Stimulated activated CD4-positive, alpha-beta T cell treated with anti-CD3 and anti-CD28 coated beads, TNF-alpha, amount 100 ng/mL, for 1 hour (primary cell): ENCODE measurements at places on chromosomes 13 and 19.

GRCh38 chr13:38784036-38784880 is 97.4 kb downstream of the FREM2 start:
- DNase-seq, result no peak

GRCh38 chr13:66425741-66426140 is 804.4 kb downstream of the PCDH9 start:
- no peak for DNase-seq

DNA sequence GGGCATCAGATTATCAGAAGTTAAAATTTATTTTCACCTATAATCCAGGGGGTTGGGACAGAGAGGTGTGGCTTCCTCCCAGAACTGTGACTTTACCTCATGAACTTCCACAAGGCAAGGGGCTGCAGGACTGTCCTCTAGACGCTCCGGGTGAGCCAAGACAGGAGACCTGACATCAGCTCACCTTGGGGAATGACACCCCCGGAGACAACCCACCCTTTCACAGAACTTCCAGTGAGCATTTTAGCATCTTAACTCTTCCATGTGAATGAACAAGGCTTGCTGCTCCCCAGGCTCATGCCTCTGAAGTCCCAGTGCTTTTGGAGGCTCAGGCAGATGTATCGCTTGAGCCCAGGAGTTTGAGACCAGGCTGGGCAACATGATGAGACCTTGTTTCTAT is 29.4 kb upstream of the TFDP1 start:
- no peak for DNase-seq

GRCh38 chr19:40872209-40872608 is 9.8 kb downstream of the CYP2A7 start:
- DNase-seq, result no peak

DNA sequence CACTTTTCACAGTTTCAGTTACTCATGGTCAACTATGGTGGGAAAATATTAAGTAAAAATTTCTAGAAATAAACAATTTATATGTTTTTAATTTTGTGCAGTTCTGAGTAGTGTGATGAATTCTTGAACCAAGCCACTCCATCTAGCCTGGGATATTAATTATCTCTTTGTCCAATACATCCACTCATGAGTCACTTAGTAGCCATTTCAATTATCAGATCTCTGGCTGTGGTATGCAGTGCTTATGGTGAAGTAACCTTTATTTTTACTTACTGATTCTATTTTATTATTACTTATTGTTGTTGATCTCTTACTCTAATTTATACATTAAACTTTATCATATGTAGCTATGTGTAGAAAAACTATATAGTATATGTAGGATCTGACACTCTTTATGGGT is 128.9 kb upstream of the KLHL1 start:
- no peak for DNase-seq

- no peak for DNase-seq
These were observed 246.7 kb downstream of the DLEU7 start for GRCh38 chr13:50596776-50597203.

GRCh38 chr13:73960474-73960873 is 173.7 kb downstream of the KLF12 start:
- DNase-seq, result no peak

GRCh38 chr19:46181388-46181779 is 33.3 kb downstream of the IGFL2 start:
- DNase-seq, result no peak

GRCh38 chr13:39254601-39255000 is 216.3 kb downstream of the NHLRC3 start:
- no peak for DNase-seq

DNA sequence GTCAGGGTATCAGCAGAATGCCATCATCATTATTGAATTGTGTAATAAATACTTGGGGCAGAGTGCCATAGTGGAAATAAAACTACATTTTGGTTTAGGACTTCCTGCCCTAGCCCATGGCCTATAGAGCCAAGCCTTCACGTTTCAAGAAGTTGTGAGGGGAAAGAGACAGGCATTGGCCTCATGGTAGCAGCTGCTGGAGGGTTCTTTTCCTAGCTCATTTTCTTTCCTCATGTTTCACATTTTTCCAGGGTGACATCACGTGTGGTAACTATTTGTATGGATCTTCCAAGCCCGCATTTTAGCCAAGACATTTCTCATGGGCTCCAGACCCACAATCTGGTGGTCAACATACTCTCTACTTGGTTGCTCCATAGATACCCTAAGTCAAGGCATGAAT is 80.4 kb downstream of the LRCH1 start:
- DNase-seq, result no peak

DNA sequence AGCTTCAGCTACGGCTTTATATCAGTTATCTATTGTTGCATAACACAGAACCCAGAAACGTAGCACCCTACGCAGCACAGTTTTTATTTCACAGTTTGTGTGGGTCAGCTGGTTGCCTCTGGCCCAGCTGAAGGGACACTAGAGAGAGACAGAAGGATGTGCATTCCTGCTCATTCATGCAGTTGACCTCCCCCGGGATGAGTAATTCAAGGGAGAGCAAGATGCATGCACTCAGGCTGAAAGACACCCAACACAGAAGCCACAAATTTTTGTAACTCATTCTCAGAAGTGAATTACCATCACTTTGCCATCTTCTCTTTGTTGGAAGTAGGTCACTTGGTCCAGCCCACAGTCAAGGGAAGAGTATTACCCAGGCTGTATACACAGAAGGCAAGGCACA is 89.5 kb downstream of the EFNB2 start:
- DNase-seq, result no peak

- DNase-seq, result peak; percentile 21
These were observed 31.3 kb upstream of the ISYNA1 start for GRCh38 chr19:18469069-18469846.

DNA sequence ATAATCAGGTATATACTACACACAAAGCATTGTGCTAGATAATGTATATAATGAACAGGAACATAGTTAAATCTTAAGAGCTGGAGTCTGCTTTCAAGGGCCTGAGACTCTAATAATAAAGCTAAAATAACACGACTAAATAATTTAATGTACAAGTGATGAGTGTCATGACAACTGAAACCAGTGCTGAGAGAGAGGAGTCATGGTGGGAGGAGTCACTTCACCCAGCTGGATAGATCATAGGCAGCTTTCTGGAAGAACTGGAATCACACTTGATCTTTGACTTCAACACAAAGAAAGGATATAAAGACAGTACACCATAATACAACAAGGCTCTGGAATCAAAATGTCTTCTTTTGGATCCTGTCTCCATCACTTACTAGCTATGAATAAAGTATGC is 7.1 kb downstream of the RBM26 start:
- DNase-seq, result no peak

- DNase-seq, result no peak
These were observed 84.7 kb upstream of the TM9SF2 start for GRCh38 chr13:99416411-99417121.

GRCh38 chr13:46150134-46150693 is 31.8 kb downstream of the LCP1 start:
- DNase-seq, result no peak

DNA sequence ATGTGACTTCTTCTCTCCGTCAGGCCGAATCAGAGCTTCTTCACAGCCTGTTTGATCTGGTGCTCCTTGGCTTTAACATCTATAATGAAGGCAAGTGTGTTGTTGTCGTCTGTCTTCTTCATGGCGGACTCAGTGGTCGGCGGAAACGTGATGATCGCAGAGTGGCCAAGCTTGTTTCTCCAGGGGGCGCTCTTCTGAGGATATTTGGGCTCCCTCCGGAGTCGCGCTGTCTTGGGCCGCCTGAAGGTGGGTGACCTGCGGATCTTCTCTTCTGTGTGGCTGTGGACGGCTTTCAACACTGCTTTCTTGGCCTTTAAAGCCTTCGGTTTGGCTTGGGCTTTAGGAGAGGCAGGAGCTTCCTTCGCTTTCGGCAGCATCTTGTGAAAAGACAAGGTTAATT is 9.8 kb downstream of the TPRX1 start:
- no peak for DNase-seq

GRCh38 chr19:34540811-34541557 is 59.4 kb downstream of the WTIP start:
- DNase-seq, result no peak

GRCh38 chr13:86838411-86839120 is 832.6 kb upstream of the SLITRK5 start:
- DNase-seq, result no peak

DNA sequence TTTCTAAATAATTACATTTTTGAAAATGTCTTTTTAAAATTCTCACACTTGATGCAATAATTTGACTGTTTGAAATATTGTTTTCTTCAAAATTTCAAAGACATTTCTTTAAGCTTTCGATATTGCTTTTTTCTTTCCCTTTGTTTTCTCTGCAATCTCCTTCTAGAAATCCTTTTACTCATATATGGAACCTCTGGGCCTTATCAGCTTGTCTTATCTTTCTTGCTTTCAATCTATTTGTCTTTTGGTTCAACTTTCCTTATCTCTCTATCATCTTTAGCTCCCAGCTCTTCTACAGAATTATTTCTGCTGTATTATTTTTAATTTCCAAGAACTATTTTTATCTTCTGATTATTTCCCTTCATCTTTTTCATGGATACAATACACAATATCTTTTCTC is 80.7 kb upstream of the DIAPH3 start:
- DNase-seq, result no peak

GRCh38 chr13:77985866-77986636 is 67.4 kb upstream of the EDNRB start:
- DNase-seq, result no peak

DNA sequence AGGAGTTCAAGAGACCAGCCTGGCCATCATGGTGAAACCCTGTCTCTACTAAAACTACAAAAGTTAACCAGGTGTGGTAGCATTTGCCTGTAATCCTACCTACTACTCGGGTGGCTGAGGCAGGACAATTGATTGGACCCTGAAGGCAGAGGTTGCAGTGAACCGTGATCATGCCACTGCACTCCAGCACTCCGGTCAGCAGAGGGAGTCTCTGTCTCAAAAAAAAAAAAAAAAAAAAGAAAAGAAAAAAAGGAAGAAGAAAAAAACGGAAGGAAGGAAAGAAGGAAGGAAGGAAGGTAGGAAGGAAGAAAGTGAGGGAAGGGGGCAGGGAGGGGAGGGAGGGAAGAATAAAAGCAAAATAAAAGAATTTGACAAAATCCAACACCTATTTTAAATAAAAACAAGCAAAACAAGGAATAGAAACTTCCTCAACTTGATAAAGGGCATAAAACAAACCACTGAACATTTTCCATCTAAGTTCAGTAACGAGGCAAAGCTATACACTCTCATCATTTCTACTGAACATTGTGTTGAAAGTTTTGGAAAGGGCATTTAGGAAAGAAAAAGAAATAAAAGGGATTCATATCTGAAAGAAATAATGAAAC is 411.6 kb upstream of the SLITRK5 start:
- DNase-seq, result no peak

- no peak for DNase-seq
These were observed 5.1 kb downstream of the BCAM start for GRCh38 chr19:44813841-44814470.

DNA sequence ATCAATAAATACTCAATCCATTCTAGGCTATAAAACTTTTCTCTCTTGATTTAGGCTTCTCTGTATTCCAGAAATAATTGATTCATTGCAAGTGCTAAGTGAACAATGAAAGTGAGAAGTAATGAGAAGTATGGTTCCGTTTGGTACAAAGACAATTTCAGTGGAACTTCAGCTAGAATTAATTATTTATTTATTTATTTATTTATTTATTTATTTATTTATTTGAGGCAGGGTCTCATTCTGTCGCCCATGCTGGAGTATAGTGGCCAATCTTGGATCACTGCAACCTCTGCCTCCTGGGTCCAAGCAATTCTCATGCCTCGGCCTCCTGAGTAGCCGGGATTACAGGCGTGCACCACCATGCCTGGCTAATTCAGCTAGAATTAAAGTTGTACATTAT is 262.1 kb downstream of the B3GLCT start:
- no peak for DNase-seq

- DNase-seq, result no peak
These were observed 764.0 kb upstream of the SLITRK5 start for GRCh38 chr13:86907156-86907555.

- DNase-seq, result no peak
These were observed 441 bp downstream of the GJB2 start for GRCh38 chr13:20192158-20192835.

GRCh38 chr19:13154241-13154778 is 4.1 kb downstream of the IER2 start:
- peak; percentile 42 for DNase-seq

DNA sequence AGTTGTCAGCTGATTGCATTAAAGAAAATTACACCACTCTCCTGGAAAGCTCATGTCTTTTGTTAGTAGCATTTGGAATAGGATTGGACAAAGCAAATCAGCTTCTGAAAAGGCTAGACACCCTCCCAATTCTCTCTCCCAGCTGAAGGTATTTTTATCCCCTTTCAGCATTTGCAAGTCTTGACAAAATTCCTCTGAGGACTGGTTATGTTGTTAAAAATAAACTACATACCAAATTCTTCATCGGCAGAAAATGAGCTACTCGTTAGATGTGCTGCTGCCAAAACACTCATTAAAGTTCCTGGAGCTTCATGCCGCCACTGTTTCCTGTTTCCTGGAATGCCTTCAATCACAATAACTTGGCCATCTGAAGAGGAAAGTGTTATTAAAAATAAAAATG is 37.1 kb downstream of the UTP14C start:
- no peak for DNase-seq

DNA sequence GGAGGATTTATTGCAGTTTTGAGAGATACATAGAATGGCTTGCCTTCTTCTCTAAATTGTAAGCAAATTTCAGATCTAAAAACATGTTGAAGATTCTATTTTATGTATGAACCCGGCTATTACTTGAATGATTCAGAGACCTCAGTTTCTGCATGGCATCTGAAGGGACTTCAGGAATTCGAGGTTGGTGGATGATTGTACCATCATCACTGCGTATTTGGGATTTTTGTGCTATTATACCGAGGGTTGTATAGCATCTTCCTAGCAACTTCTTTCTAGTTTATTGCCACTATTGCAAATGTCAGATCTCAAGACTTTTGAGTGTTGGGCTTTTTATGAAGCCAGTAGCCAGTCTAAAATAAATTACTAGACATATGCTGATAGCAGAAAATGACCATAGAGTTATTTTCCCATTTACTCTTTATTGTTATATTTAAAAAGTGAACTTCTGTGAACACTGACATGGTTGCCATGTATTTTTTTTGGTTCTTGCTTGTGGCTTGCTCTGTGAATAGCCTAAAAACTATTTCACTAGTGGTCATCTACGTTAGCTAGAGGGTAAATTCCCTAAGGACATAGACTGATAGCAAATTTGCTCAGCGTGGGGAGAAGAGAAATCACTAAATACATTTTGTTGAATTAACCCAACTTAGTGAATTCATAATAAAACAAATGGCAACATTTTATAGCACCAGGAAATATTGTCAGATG is 70.6 kb upstream of the KLF12 start:
- DNase-seq, result no peak

DNA sequence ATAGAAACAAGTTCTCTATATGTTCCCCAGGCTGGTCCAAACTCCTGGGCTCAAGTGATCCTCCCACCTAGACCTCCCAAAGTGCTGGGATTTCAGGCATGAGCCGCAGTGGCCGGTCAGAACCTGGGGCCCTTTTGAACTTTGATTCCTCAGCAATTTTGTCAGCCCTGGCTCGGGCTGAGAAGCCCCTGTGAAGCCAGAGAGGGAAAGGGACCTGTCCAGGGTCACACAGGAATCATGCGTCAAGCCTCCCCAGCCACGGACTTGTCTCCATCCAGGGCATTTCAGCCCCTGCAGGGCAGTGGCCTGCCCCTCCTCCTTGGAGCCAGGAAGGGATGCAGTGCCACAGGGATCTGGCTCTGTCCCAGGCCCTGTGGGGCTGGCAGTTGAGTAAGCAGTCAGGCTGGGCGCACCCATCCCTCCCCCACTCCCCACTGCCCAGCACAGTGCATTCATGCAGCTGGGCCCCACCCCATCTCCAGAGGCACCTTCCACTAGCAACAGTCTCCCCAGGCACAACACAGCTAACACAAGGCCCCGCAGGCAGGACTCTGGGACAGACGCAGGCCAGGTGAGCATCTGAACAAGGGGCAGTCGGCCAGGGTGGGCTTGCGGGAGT is at the start of gene CAPS:
Gene CAPS (plus strand): TSS at position 516 of the 619 bp plus-strand sequence. CDS start 153 bp downstream, outside the sequence.
- DNase-seq, result no peak
